ENCODE measurements at places on chromosomes 11 and 22.

- DNase-seq: peak; percentile 74
These were observed at the start of gene ALKBH8 for GRCh38 chr11:107565219-107565937. ALKBH8 (minus strand) TSS chr11:107565735; CDS start chr11:107560893, 4,842 bp downstream.

- DNase-seq: no peak
These were observed 144.6 kb downstream of the CCDC81 start for GRCh38 chr11:86519064-86519911.

DNA sequence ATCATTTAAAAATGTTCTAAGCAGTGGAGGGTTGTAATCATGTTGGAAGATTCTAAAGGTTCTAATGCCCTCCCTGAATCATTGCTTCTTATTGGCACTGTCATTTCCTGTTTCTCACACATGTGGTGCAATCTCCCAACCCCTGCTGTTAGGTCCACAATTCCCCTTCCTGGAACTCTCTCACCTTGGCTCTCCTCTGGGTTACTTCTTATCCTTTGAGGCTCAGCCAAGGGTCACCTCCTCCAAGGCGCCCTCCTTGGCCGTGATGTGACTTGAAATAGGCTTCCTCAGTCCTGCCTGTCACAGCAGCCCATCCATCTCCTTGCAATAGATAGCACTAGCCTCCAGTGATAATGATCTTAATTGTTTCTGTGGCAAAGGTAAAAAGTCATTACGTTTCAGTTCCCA, 149.8 kb downstream of the TTC17 start:
- no peak for DNase-seq

DNA sequence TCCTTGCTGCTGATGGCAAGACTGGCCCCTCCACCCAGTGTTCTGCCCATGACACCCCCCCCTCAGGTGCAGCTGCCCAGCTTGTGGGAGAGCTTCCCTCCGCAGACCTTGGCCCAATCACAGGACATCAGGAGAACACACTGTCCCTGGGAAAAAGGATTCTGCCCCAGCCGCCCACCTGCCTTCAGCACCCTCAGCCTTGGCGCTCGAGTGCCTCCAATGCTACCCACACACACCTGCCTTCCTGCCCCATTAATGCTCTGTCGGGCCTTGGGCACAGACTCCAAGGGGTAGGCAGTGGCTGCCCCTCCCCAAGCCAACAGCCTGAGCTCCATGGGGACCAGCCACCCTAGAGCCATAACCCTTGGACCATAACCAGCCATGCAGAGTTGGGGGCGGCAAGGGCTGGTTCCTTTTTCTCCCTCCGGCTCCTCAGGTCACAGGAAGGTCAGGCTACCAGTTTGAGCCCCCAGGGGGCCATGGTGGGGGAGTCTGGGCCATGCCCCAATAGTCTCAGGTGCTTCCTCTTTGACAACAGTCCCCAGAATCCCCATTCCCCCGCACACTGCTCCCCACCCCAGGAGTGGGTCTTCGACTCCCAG, 1.3 kb upstream of the ZNF70 start:
- DNase-seq: peak; percentile 81

DNA sequence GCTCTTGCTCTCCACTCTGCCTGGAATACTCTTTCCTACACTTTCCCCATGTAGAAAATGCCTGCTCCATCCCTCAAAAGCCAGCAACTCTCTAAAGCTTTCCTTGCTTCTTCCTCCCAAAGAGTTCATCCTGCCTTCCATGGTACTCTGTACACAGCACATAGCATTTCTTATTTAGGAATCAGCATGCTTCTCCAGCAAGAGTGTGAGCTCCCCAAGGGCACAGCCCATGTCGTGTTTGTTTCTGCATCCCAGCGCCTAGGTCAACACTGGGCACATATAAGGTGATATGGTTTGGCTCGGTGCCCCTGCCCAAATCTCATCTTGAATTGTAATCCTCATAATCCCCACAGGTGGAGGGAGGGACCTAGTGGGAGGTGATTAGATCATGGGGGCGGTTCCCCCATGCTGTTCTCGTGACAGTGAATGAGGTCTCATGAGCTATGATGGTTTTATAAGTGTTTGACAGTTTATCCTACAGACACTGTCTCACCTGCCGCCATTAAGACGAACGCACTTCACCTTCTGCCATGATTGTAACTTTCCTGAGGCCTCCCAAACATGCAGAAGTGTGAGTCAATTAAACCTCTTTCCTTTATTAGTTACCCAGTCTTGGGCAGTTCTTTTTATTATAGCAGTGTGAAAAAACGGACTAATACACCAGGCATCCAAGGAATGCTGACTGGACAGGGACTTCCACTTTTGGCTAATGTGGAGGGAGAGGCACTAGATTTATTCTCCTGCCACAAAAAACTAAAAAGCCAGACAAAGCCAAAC, 8.2 kb downstream of the VPS37C start:
- no peak for DNase-seq

DNA sequence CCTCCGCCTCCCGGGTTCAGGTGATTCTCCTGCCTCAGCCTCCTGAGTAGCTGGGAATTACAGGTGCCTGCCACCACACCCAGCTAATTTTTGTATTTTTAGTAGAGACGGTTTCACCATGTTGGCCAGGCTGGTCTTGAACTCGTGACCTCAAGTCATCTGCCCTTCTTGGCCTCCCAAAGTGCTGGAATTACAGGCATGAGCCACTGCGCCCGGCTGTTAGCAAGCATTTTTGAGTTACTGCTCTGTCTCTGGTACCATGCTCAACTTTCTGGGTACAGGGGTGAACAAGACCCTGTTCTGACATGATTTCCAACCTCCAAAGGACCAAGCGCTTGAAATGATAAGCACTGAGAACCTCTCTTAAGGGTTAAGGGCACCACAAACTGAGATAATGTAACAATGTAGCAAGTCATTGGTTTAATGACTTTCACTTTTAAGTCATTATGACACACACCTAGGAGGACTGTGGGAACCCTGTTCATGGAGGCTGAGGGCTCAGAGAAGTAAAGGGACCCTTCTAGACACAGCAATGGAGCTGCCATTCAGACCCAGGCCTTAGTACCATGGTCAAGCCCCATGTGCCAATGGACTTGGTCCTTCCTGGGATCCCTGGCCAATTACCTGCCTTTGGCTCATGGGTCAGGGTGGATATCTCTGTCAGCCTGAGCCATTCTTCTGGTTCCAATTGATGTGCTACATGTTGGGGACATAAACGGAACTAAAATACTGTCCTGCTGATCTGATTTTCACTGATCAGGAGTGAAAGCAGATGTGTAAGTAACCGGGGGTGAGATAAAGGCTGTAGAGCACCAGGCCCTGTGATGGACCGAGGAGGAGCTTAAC, 11.6 kb downstream of the SLC3A2 start:
- no peak for DNase-seq

DNA sequence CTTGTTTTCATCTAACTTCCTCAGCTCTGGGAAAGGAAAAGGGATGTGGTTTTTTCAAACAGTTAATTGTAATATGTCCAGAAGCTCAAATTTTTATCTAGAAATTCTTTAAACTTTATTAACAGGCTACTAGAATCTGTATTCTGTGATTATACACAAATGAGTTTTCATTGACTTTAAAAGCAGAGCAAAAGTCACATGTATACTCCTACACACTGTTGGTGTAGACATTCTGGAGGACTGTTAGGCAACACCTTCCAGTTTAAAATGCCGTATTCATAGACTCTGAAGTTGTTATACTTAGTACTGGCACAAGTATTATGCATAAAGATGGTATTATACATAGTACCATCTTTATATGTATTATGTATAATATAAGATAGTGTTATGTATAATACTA, 64.9 kb downstream of the SPECC1L start:
- DNase-seq: no peak

DNA sequence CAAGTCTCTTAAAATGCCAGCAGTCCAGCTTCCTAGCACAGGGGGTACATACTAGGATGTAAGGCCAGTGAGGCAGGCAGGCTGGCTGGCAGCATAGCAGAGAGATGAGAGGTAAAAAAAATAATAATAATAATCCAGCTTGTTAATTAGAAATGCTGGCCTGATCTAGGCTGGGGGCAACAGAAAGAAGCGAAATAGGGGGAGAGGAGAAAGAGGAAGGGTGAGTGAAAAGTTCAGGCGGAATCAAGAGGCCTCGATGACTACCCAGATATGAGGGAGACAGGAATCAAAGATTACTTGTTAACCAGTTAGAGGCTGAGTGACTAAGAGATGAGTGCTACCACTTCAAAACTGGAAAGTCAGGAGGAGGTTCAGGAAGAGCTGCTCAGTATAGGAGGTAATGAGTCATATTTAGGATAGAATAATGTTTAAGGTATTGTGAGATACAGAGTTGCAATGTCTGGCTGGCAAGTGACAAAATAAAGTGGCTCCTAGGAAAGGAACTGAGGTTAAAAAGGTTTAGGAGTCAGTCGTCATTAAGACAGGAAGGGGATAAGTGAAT, 2.8 kb downstream of the ALKBH8 start:
- no peak for DNase-seq
